ENCODE measurements at places on chromosomes 3 and 15.
A peak's percentile ranks its signal among the peaks of the same experiment; 100 is the strongest.

DNA sequence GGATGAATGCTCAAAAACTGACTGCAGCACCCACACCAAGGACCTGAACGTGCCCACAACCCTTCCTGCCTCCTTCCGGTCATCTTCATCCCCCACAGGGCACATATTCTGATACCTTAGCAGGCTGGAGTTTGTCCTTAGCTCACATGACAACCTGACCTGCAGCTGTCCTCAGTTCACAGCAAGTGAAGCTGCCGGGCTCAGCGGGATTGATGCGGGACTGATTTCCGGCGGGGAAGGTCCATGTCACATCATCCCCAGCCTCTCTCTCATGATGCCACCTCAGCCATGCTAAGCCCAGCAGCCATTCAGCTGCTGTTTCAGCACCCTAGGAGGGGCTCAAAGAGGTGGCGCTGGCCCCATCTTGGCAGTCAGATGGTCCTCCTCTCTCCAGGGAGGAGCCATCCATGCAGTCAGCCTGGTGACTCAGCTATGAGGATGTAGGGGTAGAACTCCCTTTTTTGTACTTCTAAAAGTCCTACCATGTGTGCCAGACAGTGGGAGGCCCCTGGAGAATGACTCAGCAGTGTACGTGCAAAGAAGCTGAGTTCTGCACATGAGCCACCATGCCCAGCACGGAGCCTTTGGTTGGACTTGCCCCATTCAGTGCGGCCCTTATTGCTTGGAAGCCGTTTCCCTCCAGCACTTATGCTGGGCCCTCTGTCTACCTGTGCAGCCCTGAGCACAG is 9.5 kb downstream of the CA12 start:
- peak; percentile 91 for DNase-seq

- no peak for DNase-seq
Measured at GRCh38 chr3:185582871-185583270, 3.2 kb upstream of the SENP2 start.

DNA sequence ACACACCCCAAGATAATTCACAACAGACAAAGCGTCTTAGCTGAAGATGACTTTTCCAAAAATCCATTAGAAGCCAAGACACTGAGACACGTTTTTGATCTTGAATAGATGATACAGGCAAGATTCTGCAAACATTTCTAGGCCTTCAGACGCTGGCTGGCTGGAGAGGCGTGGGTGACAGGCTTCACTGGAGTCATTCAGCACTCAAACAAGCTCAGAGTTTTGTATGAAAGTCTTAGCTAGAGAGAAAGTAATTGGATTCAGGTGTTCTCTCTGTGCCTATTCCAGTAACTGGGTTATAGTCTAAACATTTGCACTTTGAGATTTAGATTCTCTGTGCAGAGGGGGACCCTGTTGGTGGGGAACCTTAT is 147.7 kb upstream of the BHLHE40 start:
- DNase-seq: no peak

DNA sequence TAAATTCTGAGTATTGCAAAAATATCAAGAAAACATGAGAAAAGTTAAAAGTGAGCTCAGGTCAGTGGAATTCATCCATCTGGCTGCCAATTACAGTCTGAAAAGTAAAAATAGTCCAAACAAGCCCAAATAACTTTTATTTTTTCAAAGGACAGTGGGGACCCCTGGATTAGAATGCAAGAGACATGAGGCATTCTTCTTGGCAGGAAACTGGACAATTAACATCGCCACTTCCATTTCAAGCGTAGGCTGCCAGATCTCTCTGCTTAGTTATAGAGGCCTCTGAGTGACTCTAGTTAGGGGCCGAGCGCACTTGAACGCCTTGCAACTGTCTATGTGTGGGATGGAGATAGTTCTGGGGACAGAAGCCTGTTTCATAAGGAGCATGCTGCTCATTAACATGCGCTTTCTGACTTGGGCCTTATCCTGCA is 189.1 kb downstream of the GHSR start:
- DNase-seq: peak; percentile 25

DNA sequence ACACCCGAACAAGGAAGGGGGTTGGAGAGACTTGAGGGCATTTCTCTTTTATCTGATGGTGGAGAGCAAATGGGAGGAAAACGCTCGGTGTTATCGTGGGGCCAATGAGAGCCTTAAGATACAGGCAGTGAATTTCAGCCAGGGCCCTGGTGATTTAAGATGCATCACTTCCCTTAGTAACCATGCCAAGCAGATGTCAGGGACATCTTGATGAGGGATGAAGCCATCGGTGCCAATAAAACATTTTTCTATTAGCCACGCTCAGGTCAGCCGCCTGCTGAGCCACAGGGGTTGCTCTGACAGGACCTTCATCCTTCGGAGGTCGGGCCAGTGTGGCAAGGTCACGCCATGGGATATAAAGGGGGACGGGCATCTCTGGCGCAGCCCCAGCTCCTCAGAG is 10.6 kb downstream of the IQSEC1 start:
- DNase-seq: no peak

GRCh38 chr3:22039161-22039560 is 288.2 kb upstream of the ZNF385D start:
- no peak for DNase-seq

- DNase-seq: peak; percentile 29
Measured at GRCh38 chr3:64244011-64244942, 19.0 kb upstream of the PRICKLE2 start.

DNA sequence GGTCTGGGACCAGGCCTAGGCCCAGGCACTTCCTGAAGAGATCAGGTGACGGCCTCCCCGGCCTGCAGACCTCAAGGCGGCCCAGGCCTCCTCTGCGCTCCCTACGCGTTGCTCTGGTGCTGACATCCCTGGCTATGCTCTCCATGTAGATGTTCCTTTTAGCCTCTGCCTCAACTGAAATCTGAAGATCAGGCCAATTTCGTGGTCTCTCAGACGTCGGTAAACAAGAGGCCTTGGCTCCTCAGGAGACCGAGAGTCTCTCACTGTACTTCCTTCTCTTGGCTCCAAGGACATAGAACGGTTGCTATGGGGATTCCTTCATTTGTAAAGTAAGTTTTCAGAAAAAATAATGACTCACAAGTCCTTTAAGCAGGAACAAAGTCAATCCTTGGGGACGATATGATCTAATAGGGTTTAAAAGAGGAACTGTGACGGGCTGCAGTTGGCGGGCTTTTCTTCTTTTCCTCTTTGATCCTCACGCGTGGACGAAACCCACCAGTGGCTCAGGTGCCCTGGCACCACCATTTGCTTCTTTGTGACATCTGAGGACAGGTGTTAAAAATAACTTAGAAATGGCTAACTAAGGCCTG is 55.6 kb upstream of the CGNL1 start:
- peak; percentile 46 for DNase-seq

DNA sequence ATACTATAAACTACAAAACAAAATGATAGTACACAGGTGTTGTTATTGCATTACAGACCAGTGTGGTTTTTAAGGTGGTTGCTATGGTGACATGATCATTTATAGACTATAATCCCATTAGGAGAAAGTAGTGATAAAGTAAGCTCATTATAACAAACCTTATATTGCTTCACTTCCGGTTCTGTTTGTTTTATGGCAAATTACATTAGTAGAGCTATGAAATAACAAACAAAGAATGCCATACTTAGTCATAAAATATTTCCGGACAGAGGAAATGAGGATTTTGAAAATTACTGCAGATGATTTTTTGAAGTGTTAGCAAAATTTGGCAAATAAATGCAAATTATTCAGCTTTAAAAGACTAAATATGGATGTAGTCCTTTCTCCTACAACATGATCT is 640.4 kb upstream of the ARPP21 start:
- no peak for DNase-seq

DNA sequence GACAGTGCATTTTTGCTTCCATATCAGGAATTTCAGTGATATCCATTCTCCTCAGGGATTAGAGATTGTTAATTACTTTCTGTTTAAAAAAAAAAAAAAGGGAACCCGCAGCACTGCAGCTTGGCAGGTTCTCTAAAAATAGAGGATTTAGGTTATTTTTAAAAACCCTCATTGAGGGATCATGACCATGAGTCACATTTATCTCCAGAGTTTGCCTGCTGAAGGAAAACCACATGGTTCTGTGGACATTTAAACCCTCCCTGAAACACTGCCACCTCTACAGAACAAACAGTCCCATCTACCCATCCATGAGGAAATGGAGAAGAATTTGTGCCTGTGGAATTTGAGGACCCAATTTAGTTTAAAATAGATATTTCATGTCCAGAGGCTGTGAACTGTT is 66.2 kb upstream of the UBE2E1 start:
- peak; percentile 68 for DNase-seq

GRCh38 chr3:76352511-76353284 is 567.3 kb upstream of the ZNF717 start:
- no peak for DNase-seq

GRCh38 chr15:29611057-29611456 is 211.2 kb downstream of the TJP1 start:
- DNase-seq: no peak

GRCh38 chr15:64456634-64457108 is 3.7 kb upstream of the ZNF609 start:
- no peak for DNase-seq

DNA sequence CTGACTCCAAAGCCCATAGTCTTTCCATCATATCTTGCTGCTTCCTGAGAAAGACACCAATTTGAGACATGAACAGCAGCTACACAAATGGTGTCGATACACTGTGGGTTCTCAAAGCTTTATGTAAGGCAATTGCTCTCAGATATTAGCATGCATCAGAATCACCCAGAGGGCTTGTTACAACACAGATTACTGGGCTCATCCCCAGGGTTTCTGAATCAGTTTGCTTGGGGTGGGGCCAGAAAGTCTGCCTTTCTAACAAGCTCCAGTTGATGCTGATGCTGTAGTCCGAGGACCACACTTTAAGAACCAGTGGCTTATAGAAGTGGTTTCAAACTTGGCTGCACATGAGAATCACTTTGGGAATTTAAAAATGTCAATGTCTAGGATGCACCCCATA is 86.5 kb downstream of the SEMA6D start:
- no peak for DNase-seq

DNA sequence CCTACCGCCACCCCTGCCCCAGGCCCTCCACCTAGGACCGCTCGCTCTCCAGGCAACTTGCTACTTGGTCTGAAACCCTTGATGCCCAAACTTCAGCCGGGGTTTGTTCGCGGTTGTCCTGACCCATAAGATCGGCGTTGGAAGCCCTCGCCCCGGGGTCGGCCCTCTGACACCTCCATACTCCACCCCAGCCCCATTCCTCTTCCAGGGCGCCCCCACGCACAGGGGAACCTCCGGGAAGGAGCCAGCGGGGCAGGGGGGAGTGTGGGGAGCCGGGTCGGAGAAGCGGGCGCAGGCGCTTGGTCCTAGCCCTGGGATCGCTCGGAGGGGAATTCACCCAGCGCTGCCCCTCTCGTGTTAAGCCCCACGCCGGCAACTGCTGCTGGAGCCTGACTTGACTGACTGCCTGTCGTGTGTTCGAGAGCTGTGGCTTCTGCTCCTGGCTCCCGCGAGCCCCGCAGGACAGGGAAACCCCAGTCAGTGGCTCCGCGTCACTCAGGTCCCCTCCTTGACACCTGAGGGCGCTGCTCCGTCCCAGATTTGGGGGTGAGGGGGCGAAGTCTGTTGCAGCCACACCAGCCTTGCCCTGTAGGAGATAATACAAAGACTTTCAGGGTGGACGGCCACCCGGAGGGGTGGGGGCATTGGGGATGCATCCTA is 675 bp downstream of the RYR3 start:
- DNase-seq: no peak

- DNase-seq: peak; percentile 40
Measured at GRCh38 chr3:152175528-152175889, 93.2 kb upstream of the MBNL1 start.
